Endodermal cell (in vitro differentiated cells): ENCODE measurements at places on chromosomes 1 and 21. TPM values are rescaled to one million over a fixed set of nuclear protein-coding genes. Genes with fewer than 3 reads are reported as not detected.

DNA sequence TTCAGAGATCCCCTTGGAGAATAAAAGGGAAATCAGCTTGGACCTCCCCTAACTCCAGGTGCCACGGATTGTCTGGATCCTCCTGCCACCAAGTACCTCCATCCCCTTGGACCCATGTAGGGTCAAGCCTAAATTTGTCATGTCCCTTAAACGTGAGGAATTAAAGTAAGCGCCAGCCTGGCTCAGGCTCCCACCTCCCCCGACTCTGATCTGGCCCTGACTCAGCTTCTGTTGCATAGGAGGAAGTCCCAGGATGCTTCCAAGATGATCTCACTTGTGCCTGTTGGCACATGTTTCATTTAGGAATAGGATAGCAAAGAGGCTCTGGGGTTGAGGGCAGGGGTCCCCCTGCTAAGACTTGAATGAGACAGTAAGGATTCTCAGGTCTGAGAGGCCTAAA is 231.9 kb upstream of the JUN start:
- no peaks in the 10 kb centered on the region for H3K36me3 ChIP-seq
- peaks cover 16% of the 10 kb centered on the region for H3K27me3 ChIP-seq
- no peak overlapping the region for H3K4me3 ChIP-seq
- no peak overlapping the region for H3K27ac ChIP-seq

Gene ASTN1
- total RNA-seq: 0.31 to 0.57 TPM (median 0.42 TPM) in 3 replicates

GRCh38 chr21:34520764-34521508 is 8.9 kb upstream of the KCNE1 start:
- no peaks in the 10 kb centered on the region for H3K27me3 ChIP-seq
- peaks cover 8% of the 10 kb centered on the region for H3K4me1 ChIP-seq
- no peak for DNase-seq
- H3K36me3 ChIP-seq: no peaks in the 10 kb centered on the region

- DNase-seq: no peak
- no peaks in the 10 kb centered on the region for H3K4me1 ChIP-seq
- H3K27ac ChIP-seq: no peak overlapping the region
- H3K27me3 ChIP-seq: peaks cover 89% of the 10 kb centered on the region
These were observed 25.1 kb downstream of the WDR64 start for GRCh38 chr1:241677201-241677600.

Gene FAM167B
- total RNA-seq: 1.1 and 1.3 TPM in 2 replicates

- DNase-seq: peak; percentile 65
- no peaks in the 10 kb centered on the region for H3K36me3 ChIP-seq
- H3K4me1 ChIP-seq: no peaks in the 10 kb centered on the region
- no peak overlapping the region for H3K27ac ChIP-seq
- no peaks in the 10 kb centered on the region for H3K27me3 ChIP-seq
These were observed 43.6 kb upstream of the ROR1 start for GRCh38 chr1:63730211-63730610.

DNA sequence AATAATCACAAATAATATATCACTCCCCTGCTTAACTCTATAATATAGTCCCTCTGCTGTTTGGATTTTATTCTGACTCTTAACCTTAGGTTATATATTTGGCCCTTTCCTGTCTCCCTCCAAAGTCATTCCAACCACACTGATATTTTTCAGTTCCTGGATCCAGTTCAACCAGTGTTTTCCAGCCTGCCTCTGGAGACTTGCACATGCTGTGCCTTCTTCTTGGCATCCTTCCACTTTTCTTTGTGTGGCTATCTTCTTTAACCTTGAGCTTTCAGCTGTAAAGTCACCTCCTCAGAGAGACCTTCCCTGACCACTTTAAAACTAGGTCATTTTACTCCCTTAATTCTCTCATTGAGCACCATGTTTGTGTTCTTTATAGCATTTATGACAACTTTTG is 19.4 kb downstream of the CERS2 start:
- no peak for DNase-seq
- H3K27me3 ChIP-seq: no peaks in the 10 kb centered on the region
- H3K36me3 ChIP-seq: peaks cover 75% of the 10 kb centered on the region

DNA sequence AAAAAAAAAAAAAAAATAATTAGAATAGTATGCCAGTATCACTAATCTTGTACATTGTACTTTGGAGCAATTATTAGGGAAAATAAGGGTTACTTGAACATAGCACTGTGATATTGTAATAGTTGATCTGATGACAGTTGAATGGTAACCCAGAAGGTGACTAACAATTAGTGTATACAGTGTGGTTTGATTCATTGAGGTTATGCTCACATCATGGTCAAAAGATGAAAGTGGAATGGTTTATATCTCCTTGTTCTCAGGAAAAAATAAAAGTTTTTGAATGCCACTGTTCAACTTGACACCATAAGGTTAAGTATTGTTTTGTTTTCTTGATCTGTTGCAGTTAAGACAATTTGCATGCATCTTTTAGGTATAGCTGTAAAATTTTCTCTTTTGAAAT is 87.0 kb downstream of the GPR52 start:
- no peaks in the 10 kb centered on the region for H3K27me3 ChIP-seq
- no peak overlapping the region for H3K4me3 ChIP-seq
- H3K27ac ChIP-seq: no peak overlapping the region
- DNase-seq: no peak

Gene SLC30A2
- total RNA-seq: 0.07 TPM in 1 of 2 replicates, not detected in the other

DNA sequence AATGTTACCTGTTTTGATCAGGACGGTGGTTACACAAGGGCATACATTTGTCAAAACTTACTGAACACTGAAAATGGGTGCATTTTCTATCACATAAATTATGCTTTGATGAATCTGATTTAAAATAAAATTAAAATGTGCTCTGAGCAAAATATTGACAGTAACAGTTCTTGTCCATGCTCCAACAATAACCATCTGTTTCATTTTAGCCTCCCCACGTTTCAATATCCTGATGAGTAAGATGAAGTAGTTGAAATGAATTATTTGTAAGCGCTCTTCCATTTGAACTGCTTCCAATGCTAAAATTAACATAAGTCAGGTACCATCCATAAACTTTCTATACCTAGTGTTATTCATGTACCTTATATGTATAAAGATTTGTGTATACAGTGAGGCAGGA is 365.4 kb downstream of the LTN1 start:
- no peaks in the 10 kb centered on the region for H3K36me3 ChIP-seq
- no peak overlapping the region for H3K4me3 ChIP-seq
- no peak for DNase-seq
- H3K27me3 ChIP-seq: no peaks in the 10 kb centered on the region
- H3K27ac ChIP-seq: no peak overlapping the region

GRCh38 chr1:153919876-153920852 is 2.6 kb downstream of the GATAD2B start:
- H3K4me3 ChIP-seq: peak overlapping the region; percentile 88
- peaks cover 27% of the 10 kb centered on the region for H3K36me3 ChIP-seq
- no peak overlapping the region for H3K27ac ChIP-seq
- peak; percentile 55 for DNase-seq

Gene SIPA1L2
- total RNA-seq: 34.7 to 39.2 TPM (median 38.1 TPM) in 3 replicates

- DNase-seq: no peak
- H3K4me3 ChIP-seq: no peak overlapping the region
- H3K36me3 ChIP-seq: no peaks in the 10 kb centered on the region
- H3K4me1 ChIP-seq: peaks cover 11% of the 10 kb centered on the region
These were observed 237.1 kb downstream of the TRABD2B start for GRCh38 chr1:47759936-47760629.

DNA sequence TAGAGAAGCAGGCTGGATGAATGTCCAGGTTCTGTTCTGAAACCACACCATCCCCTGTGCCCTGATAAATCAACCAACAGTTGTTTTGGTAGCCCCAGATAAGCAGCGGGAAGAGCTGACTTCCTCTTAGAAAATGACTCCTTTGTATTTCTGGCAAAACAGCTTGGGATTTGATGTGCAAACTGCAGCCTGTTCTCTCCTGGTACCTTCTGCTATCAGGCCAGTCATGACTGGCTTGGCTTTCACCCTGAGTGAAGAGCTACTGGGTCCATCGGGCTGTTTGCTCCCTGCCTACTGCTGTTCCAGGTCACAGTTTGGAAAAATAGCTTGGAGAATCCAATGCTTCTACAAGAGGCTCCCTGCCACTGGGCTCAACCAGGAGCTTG is 116.8 kb downstream of the DTL start:
- H3K4me1 ChIP-seq: no peaks in the 10 kb centered on the region
- H3K27ac ChIP-seq: no peak overlapping the region
- no peaks in the 10 kb centered on the region for H3K36me3 ChIP-seq
- H3K27me3 ChIP-seq: no peaks in the 10 kb centered on the region
- no peak overlapping the region for H3K4me3 ChIP-seq

DNA sequence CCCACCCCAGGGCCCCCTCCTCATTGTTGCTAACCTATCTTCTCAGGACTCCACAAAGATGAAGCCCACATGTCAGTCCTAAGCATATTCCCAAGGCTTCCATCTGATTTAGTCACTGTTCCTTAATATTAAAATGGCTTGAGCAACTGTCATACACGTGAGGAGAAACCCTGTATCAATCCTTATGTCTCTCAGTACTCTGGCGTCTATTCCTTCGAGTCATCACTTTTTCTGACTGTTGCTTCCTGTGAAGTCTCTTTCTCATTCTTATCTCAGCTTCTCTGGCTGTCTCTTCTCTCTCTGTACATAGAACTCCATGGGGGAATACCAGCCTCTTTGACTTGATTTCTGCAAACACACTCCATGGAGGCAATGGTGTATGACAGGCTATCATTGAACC is 98.4 kb downstream of the C4BPA start:
- H3K4me3 ChIP-seq: no peak overlapping the region
- H3K27me3 ChIP-seq: no peaks in the 10 kb centered on the region
- H3K27ac ChIP-seq: no peak overlapping the region
- no peak for DNase-seq

Gene HNRNPCL4
- not detected in 2 replicates for total RNA-seq

- DNase-seq: no peak
- H3K4me1 ChIP-seq: no peaks in the 10 kb centered on the region
- no peaks in the 10 kb centered on the region for H3K36me3 ChIP-seq
These were observed 205.0 kb downstream of the PDE4B start for GRCh38 chr1:65997693-65998092.

- H3K27ac ChIP-seq: no peak within 1 kb of the TSS
- peak within 1 kb of the TSS; percentile 79 for H3K4me3 ChIP-seq
- peak; percentile 79 for DNase-seq
- no peaks in the 10 kb centered on the region for H3K36me3 ChIP-seq
These were observed at the start of gene LRRN2 for GRCh38 chr1:204685236-204686006. Gene LRRN2 (minus strand): TSS chr1:204685738. CDS start chr1:204619992, 65,746 bp downstream.

GRCh38 chr1:151801846-151802245 is 3.4 kb downstream of the LINGO4 start:
- H3K27me3 ChIP-seq: no peaks in the 10 kb centered on the region
- no peaks in the 10 kb centered on the region for H3K4me1 ChIP-seq
- no peak for DNase-seq
- H3K36me3 ChIP-seq: no peaks in the 10 kb centered on the region
- H3K27ac ChIP-seq: no peak overlapping the region

DNA sequence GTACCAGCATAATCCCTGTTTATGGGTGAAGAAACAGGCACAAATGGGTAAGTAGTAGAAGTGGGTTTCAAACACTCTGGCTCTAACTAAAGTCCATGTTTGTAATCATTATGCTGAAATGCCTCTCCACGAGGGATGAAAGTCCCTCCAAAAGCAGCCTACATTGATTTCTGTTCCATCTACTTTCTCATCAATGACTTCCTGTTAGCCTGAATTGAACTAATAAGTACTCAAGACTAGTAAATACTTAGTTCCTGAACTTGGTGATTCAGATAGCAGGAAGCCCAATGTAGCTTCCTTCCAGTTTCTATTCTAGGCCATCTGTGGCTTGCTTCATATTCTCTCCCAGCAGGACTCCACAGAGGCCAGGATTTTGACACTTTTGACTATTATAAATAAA is 11.3 kb upstream of the BACH1 start:
- H3K4me3 ChIP-seq: no peak overlapping the region
- H3K27me3 ChIP-seq: no peaks in the 10 kb centered on the region
- no peaks in the 10 kb centered on the region for H3K36me3 ChIP-seq

DNA sequence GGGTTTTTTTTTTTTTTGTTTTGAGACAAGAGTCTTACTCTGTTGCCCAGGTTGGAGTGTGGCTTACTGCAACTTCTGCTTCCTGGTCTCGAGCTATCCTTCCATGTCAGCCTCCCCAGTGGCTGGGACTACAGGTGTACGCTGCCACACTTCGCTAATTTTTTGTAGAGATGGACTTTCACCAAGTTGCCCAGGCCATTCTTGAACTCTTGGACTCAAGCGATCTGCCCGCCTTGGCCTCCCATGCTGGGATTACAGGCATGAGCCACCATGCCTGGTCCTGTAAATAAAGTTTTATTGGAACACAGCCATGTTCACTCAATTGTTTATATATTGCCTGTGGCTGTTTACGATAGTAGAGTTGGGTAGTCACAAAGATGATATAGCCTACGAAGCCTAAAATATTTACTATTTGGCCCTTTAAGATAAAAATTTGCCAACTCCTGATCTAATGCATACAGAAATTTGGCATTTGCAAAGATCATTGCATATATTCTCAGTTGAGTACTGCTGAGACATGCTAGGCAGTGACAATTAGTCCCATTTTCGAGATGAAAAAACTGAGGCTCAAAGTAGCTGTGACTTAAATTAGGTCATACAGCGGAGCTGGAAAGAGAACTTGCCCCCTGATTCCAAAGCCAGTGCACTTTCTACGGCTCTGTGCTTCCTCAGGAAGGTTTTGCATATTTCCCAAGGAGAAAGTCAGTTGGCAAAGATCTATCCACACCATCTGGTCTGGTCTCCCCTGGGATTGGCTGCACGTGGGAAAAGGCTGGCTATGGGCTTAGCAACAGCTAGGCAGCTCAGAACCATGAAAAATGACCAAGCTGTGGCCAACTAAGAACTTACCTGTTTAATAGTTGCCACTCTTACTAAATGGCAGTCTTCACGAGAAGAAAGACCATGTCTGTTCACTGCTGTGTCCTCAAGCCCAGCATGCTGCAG is 19.4 kb downstream of the MECR start:
- H3K36me3 ChIP-seq: peaks cover 36% of the 10 kb centered on the region
- H3K27ac ChIP-seq: no peak overlapping the region
- no peak overlapping the region for H3K4me3 ChIP-seq
- peaks cover 4% of the 10 kb centered on the region for H3K4me1 ChIP-seq

Gene FNDC5
- 3.9 and 6.0 TPM in 2 replicates for total RNA-seq
